T-helper 22 cell (primary cell): ENCODE measurements at places on chromosomes 5 and 9.

DNA sequence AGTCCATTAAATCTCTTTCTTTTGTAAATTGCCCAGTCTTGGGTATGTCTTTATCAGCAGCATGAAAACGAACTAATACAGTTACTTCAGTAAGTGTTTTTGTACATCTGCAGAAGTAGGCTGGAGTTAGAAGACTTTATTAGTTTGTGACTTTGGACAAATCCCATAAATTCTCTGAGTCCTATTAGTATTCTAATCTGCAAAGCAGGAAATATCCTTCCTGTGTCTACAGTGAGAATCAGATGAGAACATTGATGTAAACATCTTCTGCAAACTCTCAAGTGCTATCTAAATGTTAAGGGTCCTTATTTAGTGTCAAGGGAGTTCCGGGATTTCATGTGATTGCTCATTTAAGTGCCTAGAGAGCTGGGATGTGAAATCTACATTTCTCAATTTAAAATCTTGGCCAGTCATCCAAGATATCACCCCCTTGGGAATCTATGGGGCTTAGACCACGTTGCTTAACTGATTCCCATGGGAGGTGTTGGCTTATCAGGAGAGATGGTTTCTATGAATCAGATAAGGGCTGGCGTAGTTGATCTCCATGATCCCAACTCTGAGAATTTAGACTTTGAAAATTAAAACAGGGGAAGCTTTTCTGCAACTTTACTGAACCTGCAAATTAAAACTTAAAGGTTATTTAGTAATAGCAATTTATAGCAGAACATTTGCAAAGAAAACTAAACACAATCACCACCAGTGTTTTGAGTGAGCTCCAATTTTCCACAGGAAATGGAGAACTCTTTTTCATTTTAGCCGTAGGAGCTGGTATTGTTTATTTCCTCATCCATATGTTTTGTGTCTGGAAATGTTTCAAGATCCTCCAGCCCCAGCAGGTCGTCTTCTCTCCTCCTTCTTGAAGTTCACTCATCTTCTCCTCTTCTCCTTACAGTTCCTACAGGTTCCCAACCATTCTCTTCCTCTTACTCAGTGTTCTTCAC lies 241.6 kb upstream of the CD180 start:
- no peak for DNase-seq

- DNase-seq: no peak
Measured at GRCh38 chr9:35423499-35423898, 66.4 kb upstream of the RUSC2 start.

DNA sequence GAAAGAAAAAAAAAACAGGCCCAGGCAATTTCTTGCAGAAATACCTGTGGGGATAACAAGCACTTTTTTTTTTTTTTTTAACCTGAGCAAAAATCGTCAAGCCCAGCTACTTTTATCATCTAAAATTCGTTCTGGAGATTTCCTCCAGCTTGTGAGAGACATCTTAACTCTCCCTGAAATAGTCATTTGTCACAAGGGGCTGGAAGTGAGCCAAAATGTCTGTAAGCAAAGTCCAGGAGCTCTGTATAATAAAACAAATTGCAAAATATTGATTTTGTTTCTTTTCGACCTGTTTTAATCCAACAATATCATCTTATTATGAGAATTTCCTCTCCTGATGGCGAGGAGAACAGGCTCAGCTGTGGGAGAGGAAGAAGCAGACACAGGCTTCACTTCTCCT lies 168.4 kb downstream of the TTLL11 start:
- DNase-seq: no peak

DNA sequence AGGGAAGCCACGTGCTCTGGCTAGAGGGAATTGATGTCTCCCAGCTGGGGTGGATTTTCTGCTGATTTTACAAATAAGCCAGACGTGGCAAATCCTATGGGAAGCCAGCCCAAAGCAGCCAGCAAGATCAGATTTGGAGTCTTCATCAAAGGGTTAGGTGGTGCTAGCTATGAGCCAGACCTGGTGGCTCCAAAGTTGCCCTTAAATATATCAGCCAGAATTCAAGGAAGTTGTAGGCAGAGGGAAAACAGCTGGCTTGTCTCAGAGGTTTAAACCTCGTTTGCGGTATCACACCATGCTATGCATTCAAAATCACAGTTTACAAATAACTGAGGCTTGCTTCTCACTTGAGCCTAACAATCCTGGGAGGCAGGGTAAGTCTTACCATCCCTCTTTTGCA lies 313.2 kb downstream of the MLLT3 start:
- DNase-seq: no peak

DNA sequence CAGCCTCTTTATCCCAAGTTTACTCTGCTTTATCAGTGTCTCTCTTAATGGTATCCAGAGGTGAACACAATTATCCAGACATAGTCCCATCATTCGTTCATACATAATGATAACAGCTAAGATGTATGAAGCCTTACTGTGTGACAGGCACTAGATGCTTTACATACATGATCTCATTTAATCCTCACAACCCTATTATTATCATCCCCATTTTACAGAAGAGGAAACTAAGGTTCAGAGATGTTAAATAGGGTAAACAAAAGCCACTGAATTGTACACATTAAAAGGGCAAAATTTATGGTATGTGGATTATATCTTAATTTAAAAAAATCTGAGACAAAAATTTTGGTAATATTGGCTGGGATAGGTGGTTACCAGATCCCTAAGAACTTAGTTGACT lies 124.1 kb upstream of the TBC1D2 start:
- DNase-seq: no peak

DNA sequence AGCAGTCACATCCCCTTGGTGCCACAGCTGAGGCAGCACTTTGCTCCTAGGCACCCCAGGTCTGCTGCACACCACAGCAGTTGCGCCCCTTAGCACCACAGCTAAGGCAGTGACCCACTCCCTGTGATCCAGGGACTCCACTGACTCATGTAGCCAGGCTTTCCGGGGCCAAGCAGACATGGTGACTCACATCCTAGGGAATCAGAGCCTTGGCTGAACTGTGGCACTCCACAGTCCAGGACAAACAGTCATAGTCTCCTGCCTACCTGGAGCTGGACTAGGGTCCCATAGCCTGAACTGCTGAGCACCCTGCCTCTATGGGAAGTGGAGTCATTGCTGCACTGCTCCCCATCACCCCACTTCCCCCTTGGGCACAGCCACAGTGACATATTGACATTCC lies 338.7 kb downstream of the NPR3 start:
- DNase-seq: no peak

DNA sequence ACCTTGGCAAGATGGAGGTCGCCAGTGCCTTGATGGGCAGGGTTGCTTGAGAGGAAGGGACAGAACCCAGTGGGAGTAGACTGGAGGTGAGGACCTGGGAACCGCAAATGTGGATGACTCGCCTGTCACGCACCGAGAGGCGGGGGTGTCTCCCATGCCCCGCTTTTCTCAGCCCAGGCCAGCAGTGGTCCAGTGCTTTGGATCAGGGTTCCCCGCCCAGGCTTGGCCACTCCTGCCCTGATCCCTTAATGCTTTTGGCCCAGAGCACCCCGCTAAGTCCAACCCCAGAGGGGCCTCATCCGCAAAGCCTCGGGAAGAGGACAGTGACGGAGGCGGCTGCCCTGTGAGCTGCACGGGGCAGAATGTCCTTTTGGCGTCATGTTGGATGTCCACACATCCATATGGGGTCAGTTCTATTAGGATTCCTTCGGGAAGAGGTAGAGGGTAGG lies 2.4 kb downstream of the MRPS2 start:
- DNase-seq: no peak

GRCh38 chr5:30390095-30390494 lies 803.4 kb upstream of the CDH6 start:
- no peak for DNase-seq

DNA sequence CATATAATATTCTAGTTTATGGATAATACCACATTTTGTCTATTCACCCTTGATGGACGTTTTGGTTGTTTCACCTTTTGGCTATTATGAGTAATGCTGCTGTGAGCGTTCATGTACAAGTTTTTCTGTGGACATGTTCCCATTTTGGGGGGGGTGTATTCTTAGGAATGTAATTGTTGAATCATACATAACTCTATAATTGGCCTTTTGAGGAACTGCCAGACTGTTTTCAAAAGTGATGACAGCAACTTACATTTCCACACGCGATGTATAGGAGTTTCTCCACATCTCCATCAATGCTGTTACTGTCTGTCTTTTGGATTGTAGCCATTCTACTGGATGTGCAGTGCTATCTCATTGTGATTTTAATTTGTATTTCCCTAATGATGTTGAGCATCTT lies 69.8 kb downstream of the SLC46A2 start:
- no peak for DNase-seq

DNA sequence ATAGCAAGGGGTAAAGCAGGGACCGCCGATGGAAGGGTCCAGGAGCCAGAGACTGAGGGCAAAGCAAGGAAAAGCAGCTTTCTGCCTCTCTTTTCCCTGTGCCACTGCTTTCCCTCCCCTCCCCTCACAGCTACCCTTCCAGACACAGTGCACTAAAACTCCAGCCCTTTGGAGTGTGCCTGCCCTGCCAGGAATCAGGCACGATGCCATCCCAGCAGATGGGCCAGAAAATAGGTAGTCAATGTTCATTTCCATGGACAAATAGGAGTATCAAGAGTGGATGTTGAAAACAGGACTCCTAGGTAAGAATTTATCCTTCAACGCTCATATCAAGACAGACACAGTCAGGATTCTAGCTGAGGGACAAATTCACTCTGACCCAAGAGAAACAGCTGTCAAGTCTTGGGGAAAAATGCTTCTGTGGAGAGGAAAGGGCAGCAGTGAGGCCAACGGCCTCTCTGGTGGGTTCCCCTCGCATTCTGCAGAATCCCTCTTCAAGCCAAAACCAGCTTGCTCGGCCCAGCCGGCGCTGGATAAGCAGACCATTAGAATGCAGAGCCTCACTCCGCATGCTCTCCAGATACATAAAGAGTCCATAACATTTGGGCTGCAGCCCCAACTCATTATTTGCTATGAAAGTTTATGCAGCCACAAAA lies 138.0 kb downstream of the CAAP1 start:
- no peak for DNase-seq

DNA sequence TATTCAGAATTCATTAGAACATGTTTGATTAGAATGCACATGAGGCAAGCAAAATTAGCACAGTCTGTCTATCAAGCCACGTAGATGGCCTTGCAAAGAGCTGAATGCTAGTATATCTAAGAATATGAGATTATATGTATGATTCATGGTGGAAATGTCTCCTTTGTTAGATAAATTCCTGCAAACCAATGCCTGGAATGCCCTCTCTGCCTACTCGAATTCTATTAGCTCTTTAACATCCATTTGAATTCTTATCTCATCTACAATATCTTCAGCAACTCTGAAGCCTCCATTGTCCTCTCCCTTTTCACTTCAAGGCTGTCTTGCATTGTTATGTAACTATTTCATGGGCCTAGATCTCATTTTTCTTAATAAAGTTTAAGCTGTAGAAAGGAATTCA lies 205.5 kb downstream of the TMC1 start:
- no peak for DNase-seq

GRCh38 chr5:55702598-55703345 lies 9.4 kb downstream of the SLC38A9 start:
- no peak for DNase-seq
